ENCODE measurements at places on chromosomes 13 and 19. TPM values are rescaled to one million over a fixed set of nuclear protein-coding genes. Genes with fewer than 3 reads are reported as not detected.

The CATSPERD gene
- total RNA-seq, result not detected

The PEPD gene
- total RNA-seq, result 66.1 TPM

The KCNRG gene
- not detected for total RNA-seq

The ADGRE3 gene
- not detected for total RNA-seq

The DAND5 gene
- total RNA-seq, result not detected

- DNase-seq, result no peak
These were observed 11.1 kb downstream of the REXO1 start for GRCh38 chr19:1837222-1837565.

DNA sequence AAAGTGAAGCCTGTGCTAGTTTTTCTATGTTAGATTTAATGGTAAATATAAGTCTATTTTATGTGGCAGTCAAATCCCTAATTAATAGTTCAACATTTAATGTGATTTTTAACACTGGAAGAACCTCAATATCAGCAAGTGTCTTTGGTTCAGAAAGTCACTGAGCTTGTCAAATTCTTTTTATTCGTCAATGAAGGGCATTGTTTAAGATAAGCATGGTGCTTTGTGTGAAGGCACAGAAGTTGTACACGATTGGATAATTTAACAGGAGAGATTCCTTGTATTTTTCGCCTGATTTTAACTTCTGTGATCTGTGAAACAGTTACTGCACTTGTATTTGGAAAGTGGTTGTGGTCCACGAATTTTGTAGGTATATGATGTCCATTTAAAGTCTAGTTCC, 30.2 kb upstream of the RB1 start:
- no peak for DNase-seq

DNA sequence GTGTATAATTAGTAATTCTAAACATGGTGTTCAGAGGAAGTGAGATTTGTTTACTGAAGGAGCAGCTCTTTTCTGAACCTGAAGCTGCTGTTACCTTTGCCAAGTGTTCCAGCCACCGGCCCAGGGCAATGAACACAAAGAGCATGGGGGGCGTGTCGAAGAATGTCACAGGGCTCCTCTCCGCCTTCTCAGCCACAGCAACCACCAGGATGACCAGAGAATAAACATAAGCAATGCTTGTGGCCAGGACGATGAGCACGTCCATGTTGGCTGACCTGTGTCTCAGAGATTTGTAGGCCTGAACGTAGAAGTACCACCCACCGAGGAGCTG, 53.1 kb downstream of the ATP7B start:
- peak; percentile 97 for DNase-seq

- DNase-seq, result peak; percentile 23
These were observed 19.6 kb upstream of the EPHX3 start for GRCh38 chr19:15251749-15252397.

- no peak for DNase-seq
These were observed at the start of gene ADGRE3 for GRCh38 chr19:14674764-14675163. Gene ADGRE3, minus strand, starts transcription at chr19:14674844. Its CDS starts 74 bp downstream, at chr19:14674770.

GRCh38 chr13:49602005-49602404, 16.6 kb upstream of the RCBTB1 start:
- DNase-seq, result no peak

DNA sequence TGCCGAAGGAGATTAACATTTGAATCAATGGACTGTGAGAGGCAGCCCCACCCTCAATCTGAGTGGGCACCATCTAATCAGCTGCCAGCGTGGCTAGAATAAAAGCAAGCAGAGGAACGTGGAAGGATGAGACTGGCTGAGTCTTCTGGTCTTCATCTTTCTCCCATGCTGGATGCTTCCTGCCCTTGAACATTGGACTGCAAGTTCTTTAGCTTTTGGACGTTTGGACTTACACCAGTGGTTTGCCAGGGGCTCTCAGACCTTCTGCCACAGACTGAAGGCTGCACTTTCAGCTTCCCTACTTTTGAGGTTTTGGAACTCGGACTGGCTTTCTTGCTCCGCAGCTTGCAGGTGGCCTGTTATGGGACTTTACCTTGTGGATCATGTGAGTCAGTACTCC, 14.7 kb downstream of the NHLRC3 start:
- no peak for DNase-seq

All from HT-29 (cell line).